ENCODE measurements at places on chromosomes 13 and 19. TPM values are rescaled to one million over a fixed set of nuclear protein-coding genes. Genes with fewer than 3 reads are reported as not detected.

CFAP97D2 gene
- total RNA-seq = not detected

PCDH17 gene
- total RNA-seq = not detected

CEACAM4 gene
- not detected for total RNA-seq

S1PR2 gene
- total RNA-seq = 0.86 TPM

SPACA4 gene
- total RNA-seq = not detected
